ENCODE measurements at places on chromosomes 3 and 15.

DNA sequence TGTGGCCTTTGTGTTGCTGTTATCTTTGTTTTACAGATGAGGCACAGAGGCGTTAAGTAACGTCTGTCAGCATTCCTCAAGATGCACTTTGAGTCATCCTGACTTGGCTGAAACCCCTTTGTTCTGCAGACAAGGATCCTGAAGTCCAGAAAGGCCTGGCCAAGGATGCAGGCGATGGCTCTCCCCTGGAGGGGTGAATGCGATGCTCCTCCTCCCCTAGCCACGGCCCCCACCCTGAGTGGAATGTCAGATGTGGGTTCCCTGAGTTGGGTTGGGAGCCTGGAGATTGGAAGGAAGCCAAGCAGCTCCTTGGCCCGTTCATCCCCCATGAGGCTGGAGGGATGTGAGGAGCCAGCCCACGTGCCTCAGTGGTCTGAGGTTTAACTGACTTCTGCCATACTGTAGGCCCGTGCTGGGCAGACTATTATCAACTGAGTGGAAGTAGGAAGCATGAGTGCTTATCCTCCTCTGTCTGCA lies 43.3 kb downstream of the POMGNT2 start:
- no peak for DNase-seq

GRCh38 chr3:132596326-132596725 lies 744 bp upstream of the ACKR4 start:
- DNase-seq = no peak

DNA sequence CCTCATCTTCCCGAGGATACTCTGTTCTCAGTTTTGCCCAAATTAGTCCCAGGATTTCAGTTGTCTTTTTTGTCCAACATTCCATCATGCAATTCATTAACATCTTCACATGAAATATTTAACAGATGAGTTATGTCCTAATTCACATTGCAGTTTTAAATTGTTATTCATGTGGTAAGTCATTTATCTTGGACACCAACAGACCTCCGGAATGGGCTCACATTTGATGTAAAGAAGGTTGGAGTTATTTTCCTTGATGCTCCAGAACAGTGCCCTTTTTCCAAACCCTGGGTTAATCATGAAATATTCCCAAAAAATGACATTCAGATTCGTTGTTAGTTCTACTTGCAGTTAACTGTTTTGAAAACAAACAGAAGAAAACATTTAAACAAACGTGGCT lies 32.8 kb upstream of the LRTM1 start:
- no peak for DNase-seq

GRCh38 chr3:150544726-150545125 lies 1.6 kb downstream of the SERP1 start:
- DNase-seq = no peak

DNA sequence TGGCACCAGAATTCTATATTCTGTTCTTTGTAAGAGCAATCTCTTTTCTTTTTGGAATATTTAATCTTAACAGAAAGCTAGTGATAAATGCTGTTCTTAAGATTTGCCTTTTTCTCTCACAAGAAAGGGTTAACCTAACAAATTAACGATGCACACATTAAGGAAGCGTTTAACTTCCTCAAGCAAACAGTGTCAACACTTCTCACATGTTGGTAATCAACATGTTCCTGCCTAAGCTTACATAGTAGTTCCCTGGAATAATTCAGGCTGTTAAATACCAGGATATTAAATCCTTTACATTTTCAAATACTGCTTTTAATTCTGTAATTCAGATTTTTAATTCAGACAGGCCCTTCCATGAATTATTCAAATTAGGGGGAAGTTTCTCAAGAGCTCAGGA lies 67.4 kb upstream of the RPL35A start:
- DNase-seq = no peak

- no peak for DNase-seq
Measured at GRCh38 chr15:70039917-70040316, 57.8 kb downstream of the TLE3 start.

GRCh38 chr3:24365168-24365567 lies 129.5 kb downstream of the THRB start:
- no peak for DNase-seq

DNA sequence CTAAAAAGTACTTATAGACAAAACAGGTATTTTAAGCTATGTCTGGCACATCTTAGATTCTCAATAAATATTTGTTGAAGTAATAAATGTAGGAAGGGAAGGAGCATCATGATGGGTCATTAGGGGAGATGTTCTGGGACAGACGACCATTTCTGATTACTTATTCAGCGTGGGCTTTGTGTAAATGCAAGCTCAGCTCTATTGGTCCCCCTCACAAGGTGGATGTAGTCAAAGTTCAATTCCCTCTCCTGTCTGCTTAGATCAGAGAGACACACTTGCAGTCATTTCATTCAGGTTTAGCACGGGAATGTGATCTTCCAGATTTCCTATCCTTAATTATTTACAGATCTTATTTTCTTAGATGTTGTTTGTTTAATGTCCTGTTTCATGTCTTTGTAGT lies 7.5 kb downstream of the GAP43 start:
- DNase-seq = no peak

GRCh38 chr3:28847736-28848135 lies 433.1 kb upstream of the RBMS3 start:
- DNase-seq = no peak

DNA sequence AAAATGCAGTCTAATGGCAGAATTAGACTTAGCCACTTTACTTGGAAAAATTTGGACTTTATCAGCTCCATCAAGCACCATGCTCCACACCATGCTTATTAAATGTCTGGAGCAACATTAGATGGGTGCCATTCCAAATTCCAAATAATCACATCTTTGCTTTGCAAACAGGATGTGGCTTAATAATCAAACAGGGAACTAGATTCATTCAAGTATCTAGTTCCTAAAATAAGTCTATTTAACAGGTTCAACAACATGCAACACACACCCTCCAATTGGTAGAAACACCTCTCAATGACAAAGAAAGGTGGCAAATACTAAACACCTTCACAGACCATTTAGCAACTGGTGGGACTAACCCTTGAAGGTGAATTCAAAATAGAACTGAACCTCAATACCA lies 3.5 kb downstream of the HEXA start:
- no peak for DNase-seq

DNA sequence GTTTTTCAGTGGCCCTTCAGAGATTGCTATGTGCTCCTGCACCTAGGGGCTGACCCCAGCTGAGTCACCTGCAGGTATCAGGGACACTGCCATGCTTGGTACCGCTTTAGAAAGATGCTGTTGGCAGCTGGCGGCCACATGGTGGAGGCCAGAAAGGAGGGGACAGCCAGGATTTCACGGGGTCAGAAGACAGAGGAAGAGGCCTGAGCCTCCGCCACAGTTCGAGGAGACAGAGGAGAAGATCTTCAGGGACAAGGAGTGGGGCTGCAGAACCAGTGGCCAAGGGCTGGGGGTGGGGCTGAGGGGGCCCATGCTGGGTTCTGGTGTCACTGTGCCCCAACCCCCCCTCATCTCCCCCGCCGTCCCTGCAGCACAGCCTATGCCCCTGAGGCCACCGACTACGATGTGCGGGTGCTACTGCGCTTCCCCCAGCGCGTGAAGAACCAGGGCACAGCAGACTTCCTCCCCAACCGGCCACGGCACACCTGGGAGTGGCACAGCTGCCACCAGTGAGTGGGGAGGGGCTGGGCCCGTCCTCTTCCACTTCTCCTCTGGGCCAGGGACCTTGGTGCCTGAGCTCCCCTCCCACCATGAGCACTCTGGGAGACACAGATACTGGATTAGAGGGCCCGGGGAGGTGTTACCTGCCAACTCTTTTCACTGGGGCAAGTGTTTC lies 19.9 kb downstream of the LOXL1 start:
- DNase-seq = no peak

DNA sequence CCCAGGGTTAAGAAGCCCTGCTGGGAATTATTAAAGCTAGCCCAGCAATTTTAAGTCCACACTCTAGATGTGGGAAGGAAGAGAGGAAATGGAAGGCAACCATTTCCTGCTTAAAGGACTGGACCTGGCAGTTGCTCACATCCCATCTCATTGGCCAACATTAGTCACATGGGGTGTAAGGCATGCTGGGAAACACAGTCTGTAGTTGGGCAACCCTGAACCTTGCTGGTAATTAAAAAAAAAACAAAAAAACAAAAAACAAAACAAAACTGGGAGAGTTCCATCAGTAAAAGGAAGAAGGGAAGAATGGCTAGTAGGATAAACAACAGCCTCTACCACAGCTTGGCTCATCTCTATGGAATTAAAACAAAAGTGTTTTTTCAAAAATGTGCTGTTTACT lies 136.0 kb downstream of the VGLL4 start:
- no peak for DNase-seq

DNA sequence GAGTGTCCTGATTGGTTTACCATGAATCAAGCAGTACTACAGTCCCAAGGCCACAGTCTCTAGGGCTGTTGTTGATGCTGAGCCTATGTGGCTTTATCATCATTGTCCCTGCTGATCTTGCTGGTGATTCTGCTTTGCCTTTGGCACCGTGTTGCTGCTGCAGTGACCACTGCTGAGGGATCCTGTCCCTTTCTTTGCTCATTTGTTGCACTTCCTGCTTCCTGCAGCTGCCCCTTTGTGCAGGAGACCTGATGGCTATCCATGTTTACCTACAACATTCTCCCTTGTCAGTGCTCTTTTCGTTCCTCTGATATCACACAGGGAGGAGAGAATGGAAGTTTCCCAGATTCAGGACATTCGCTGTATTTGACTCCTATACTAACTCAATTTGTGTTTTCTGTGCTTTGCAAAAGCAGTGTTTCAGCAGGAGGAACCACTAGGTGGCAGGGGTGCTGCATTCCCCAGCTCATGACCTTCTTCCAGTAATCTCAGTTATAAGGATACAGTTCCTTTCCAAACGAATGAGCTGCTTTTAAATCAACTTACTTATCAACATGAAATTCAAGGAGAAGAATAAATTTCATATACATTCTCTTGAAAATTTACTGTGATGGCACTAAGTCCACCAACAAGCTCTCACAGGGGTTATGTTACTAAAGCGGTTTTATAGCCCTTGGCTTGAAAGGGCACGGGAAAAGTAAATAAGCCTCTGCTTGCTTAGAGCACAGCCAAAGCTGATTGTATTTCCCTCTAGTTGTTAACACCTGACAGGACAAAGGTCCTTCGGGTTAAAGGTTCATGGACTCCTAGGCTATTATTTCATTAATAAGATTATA lies 9.7 kb upstream of the THUMPD3 start:
- peak; percentile 50 for DNase-seq

- DNase-seq = no peak
Measured at GRCh38 chr15:29842290-29842689, 20.0 kb upstream of the TJP1 start.

DNA sequence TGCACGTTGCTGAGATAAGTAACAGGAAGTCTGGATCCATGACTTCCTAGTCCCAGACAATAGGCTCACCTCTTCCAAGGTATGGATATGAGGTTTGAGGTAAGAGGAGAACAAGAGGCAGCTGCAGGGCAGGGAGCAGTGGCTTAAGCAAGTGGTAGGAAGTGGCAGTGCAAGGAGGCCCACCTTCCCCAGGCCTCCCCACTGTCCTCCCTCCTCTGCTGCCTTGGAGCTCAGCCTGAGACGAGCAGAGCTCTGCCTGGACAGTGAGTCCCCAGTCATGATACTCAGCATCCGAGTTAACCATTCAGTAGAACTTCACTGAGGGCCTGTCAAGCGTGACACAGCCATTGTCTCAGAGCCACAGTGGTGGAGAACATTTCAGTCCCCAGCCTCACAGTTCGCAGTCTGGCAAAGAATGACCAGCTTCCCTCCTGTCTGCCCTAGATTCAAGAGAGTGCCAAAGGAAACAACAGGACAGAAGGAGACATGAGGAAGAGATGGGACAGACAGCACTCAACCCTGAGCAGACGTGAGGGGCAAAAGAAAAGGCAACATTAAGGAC lies 41.4 kb upstream of the BOC start:
- no peak for DNase-seq

GRCh38 chr3:89586256-89586655 lies 478.8 kb downstream of the EPHA3 start:
- no peak for DNase-seq

DNA sequence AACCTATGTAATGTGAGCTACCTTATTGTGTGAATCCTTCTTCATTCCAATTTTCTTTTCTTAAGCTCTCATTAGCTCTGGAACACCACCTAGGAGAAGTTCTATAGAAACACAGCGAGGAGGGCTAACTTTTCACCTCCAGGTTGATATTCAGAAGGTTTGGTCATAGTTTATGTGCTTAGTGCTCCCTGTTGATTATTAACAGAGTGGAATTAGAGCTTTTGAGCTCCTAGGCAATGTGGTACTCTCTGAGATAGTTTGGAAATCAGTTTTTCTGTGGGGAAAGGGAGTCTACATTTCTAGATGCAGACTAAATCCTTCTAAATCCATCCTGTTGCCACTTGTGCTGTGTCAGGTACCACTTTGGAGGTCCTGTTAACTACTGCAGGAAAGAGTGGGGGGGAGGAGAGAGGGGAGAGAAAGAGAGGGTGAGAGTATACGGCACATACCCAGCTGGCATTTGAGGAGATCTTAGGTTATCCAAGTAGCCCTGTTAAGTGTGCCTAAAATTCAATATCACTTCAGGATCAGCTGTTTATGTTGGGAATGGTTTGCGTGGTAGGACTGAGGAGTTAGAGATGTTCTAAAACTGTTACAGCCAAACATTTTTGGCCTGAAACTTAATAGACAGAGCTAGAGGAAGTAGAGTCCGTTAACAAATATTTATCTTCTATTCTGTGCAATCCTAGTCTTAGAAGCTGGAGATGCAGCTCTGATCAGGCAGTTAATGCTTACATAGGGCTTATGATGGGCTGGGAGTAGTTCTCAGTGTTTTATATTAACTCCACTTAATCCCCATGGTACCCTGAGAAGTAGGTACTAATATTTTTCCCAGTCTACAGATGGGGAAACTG lies 117.5 kb upstream of the PROK2 start:
- no peak for DNase-seq

GRCh38 chr3:66227915-66228314 lies 7.1 kb downstream of the SLC25A26 start:
- no peak for DNase-seq

DNA sequence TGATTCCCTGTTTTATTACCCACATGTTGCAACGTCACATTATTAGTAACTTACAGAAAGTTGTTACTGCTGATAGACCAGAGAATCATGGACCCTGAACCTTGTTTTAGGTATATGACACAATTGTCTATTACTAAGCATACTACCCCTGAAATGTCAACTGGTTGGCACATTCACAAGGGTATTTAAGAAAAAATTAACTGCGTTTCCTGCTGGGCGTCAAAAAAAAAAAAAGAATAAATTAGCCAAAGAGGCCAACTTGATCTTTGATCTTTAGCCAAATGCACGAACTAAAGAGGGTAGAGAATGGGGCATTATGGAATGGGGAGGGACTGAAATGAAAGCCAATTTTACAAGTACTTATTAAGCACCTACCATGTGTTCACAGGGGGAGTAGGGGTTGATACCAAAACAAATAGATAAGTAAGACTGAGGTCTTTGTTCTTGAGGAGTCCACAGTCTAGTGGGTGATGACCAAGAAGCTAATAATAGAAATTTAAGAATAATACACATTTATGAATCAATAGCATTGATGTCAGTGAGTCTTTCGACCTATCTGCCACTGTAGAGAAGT lies 17.8 kb upstream of the MUC13 start:
- no peak for DNase-seq

DNA sequence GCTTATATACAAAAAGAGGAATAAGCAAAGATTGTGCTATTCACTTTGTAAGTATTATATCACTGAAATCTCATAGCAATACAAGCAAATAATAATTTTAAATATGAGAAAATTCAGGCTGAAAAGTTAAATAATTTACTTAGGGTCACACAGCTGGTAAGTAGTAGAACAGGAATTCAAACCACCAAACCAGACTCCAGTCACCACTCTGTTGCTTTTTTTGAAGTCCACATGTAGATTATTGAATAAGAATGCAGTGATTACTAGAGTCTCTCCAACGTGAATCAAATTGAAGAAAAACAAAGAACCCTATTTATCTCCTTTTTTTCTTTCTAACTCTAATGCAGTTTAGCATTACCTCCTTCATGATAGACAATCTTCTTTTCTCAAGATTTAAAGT lies 15.9 kb downstream of the SPICE1 start:
- no peak for DNase-seq
